ENCODE measurements at places on chromosomes 11 and 22. TPM values are rescaled to one million over a fixed set of nuclear protein-coding genes. Genes with fewer than 3 reads are reported as not detected.

The SYCE3 gene
- total RNA-seq, result not detected

The MS4A6E gene
- total RNA-seq, result not detected

The FLRT1 gene
- 0.03 TPM for total RNA-seq

The DGCR6 gene
- total RNA-seq, result 0.59 TPM

The GSTT2B gene
- 1.3 TPM for total RNA-seq

The TRIM66 gene
- total RNA-seq, result 13.2 TPM

The OR8H1 gene
- not detected for total RNA-seq

The DPAGT1 gene
- total RNA-seq, result 37.1 TPM

The SLC22A6 gene
- not detected for total RNA-seq

The NTM gene
- 64.2 TPM for total RNA-seq

The LTO1 gene
- 28.0 TPM for total RNA-seq

The CD248 gene
- total RNA-seq, result 51.9 TPM

The MMP13 gene
- not detected for total RNA-seq

The PAMR1 gene
- 74.1 TPM for total RNA-seq

The CYB5R3 gene
- total RNA-seq, result 200 TPM

The OMP gene
- 0.98 TPM for total RNA-seq

The FOSL1 gene
- 9.8 TPM for total RNA-seq

The LINC01488 gene
- not detected for total RNA-seq

The NF2 gene
- total RNA-seq, result 65.8 TPM

The GRK3 gene
- 1.2 TPM for total RNA-seq

All from smooth muscle cell of the pulmonary artery (primary cell).